Immature natural killer cell (primary cell): ENCODE measurements at places on chromosomes 4 and X. TPM values are rescaled to one million over a fixed set of nuclear protein-coding genes. Genes with fewer than 3 reads are reported as not detected.
A peak's percentile ranks its signal among the peaks of the same experiment; 100 is the strongest.

DNA sequence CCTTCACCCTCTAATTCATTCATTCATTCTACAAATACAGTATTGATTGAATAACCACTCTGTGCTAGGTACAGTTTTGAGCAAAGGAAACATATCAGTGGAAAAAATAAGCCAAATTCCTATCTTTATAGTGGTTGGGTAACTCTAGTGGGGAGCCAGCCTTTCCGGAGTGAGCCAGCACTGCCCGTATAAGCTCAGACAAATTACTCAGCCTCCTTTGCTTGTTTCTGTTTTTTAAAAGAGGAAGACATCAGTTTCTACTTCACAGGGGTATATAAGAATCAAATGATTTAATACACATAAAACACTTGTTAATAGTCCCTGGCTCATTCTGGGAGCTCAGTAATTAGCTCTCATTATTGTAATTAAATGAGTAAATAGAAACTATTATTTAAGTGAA, 238.2 kb upstream of the MAD2L1 start:
- no peak overlapping the region for H3K4me3 ChIP-seq
- no peak overlapping the region for H3K27ac ChIP-seq
- no peak for DNase-seq

Gene MAGEC3
- not detected for polyA plus RNA-seq

Gene GPRIN3
- polyA plus RNA-seq: 7.3 TPM

Gene HSD17B10
- polyA plus RNA-seq: 188 TPM

DNA sequence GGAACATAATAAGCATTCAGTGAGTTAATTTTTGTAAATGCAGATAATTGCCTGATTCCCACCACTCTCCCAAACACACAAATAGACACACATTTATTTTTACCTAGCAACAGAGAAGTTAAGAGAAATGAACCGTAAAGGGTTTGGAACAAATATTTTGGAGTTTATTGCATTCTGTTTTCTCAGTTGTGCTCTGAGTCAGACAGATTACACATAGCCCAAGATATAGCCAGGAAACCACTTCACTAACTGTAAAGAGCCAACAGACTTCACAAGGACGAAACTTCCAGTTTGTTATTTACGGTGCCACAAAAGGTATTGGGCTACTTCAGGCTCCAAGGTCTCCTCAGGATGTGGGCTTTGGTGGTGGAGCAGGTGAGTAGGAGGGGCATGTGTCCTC, 217.0 kb downstream of the BMPR1B start:
- DNase-seq: no peak
- H3K27ac ChIP-seq: no peak overlapping the region
- no peaks in the 10 kb centered on the region for H3K4me1 ChIP-seq
- no peak overlapping the region for H3K4me3 ChIP-seq

- no peaks in the 10 kb centered on the region for H3K27me3 ChIP-seq
- peaks cover 5% of the 10 kb centered on the region for H3K4me1 ChIP-seq
- no peak for DNase-seq
- H3K36me3 ChIP-seq: no peaks in the 10 kb centered on the region
- H3K4me3 ChIP-seq: no peak overlapping the region
Measured at GRCh38 chrX:119505945-119506344, 37.7 kb downstream of the SLC25A5 start.

GRCh38 chr4:168928346-168928745, 81.7 kb downstream of the CBR4 start:
- H3K27ac ChIP-seq: no peak overlapping the region
- peaks cover 48% of the 10 kb centered on the region for H3K36me3 ChIP-seq
- H3K4me3 ChIP-seq: no peak overlapping the region

Gene ZNF330
- polyA plus RNA-seq: 21.1 TPM

DNA sequence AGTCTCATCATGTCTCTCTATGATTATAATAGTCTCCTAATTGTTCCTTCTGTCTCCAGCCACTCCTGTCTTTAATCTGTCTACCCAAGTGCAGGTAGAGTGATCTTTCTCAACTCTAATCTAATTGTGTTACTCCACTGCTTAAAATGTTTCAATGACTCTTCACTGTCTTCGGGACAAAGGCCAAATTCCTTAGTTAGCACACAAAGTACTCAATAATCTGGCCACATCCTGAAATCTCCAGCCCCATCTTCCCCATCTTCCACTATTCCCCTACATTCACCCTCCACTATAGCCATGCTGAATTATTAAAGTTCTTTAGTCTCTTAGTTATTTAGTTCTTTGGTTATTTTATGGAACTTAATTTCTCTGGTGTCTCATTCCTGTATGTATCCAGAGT, 353.3 kb downstream of the OPHN1 start:
- H3K27ac ChIP-seq: no peak overlapping the region
- no peaks in the 10 kb centered on the region for H3K36me3 ChIP-seq
- no peak overlapping the region for H3K4me3 ChIP-seq
- peaks cover 1% of the 10 kb centered on the region for H3K27me3 ChIP-seq

GRCh38 chr4:109046471-109047201, 255.8 kb downstream of the COL25A1 start:
- H3K36me3 ChIP-seq: no peaks in the 10 kb centered on the region
- no peaks in the 10 kb centered on the region for H3K27me3 ChIP-seq
- DNase-seq: no peak
- no peaks in the 10 kb centered on the region for H3K4me1 ChIP-seq
- H3K27ac ChIP-seq: no peak overlapping the region

DNA sequence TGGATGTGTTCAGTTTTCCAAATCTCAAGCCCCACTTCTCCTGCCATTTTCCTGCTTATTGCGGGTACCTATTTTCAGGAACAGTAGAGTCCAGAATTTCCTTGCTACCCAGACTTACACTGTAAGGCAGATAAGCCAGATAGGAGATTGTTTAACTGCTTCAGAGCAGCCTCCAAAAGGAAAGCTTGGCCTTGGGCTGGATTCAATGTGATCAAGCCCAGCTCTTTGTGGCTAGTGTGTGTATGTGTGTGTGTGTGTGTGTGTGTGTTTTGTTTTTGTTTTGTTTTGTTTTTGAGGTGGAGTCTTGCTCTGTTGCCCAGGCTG, 34.0 kb downstream of the RNF175 start:
- no peak for DNase-seq
- no peaks in the 10 kb centered on the region for H3K36me3 ChIP-seq
- no peak overlapping the region for H3K27ac ChIP-seq
- no peak overlapping the region for H3K4me3 ChIP-seq

Gene SCML2
- polyA plus RNA-seq: 0.18 TPM

DNA sequence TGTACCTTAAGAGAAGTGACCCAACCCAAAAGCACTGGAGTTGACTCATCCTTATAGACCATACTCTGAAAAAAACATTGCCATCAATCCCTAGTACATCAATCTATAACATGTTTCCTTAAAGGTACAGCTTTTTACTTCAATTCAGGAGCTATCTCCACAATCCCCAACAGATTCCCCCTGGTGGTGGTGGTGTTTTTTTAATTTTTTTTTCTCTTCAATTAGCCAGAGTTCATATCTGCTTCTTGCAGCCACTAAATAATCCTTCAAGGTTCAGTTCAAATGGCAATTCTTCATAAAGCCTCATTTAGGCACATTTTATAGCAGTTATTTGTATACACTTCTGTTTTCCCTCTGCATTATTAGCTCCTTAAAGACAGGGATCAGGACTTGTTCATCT, 60.7 kb upstream of the KDR start:
- no peaks in the 10 kb centered on the region for H3K4me1 ChIP-seq
- H3K27me3 ChIP-seq: peaks cover 9% of the 10 kb centered on the region
- no peak overlapping the region for H3K4me3 ChIP-seq
- H3K27ac ChIP-seq: no peak overlapping the region
- H3K36me3 ChIP-seq: no peaks in the 10 kb centered on the region

DNA sequence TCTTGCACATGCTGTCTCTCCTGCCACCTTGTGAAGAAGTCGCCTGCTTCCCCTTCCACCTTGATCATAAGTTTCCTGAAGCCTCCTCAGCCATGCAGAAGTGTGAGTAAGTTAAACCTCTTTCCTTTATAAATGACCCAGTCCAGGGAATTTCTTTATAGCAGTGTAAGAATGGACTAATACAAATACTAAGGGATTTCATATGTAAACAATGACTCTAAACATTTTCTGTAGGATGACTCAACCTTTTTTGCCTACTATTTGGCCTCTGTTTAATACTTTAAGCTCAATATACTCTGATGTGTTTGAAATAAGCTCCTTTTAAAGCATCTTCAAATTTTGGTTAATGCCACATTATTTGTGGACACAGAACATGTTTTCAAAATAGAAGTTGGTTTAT, 813.5 kb upstream of the SLIT2 start:
- DNase-seq: no peak
- H3K27me3 ChIP-seq: no peaks in the 10 kb centered on the region
- no peak overlapping the region for H3K27ac ChIP-seq
- H3K4me3 ChIP-seq: no peak overlapping the region
- peaks cover 3% of the 10 kb centered on the region for H3K36me3 ChIP-seq

DNA sequence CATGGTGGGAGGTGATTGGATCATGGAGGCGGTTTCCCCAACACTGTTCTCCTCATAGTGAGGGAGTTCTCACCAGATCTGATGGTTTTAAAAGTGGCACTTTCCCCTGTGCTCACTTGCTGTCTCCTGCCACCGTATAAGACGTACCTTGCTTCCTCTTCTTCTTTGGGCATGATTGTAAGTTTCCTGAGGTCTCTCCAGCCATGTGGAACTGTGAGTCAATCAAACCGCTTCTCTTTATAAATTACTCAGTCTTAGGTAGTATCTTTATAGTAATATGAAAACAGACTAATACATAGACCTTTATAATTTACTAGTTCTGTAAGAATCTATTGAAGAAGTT, 82.5 kb upstream of the PITX2 start:
- no peak overlapping the region for H3K4me3 ChIP-seq
- DNase-seq: no peak

Gene OTC
- polyA plus RNA-seq: not detected

DNA sequence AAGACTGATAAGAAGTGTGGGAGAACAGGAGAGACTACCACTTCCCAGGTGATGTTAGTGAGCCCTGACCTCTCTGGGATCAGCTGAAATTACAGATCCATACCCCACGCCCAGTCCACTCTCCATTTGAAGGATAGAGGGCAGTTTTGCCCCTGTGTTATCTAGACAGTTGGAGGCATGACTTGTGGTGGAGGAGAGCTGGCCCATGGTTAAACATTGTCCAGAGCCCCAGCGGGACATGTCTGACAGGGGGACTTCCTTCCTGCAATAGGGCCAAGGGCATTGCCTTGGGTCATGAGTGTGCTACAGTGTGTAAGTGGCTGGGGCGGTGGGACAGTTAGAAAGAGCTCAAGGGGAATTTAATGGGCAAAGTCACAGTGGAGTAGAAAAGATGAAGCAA, 181.1 kb downstream of the MID1IP1 start:
- peaks cover 6% of the 10 kb centered on the region for H3K27me3 ChIP-seq
- DNase-seq: no peak
- H3K36me3 ChIP-seq: no peaks in the 10 kb centered on the region
- H3K4me1 ChIP-seq: no peaks in the 10 kb centered on the region

Gene ZNF157
- not detected for polyA plus RNA-seq

DNA sequence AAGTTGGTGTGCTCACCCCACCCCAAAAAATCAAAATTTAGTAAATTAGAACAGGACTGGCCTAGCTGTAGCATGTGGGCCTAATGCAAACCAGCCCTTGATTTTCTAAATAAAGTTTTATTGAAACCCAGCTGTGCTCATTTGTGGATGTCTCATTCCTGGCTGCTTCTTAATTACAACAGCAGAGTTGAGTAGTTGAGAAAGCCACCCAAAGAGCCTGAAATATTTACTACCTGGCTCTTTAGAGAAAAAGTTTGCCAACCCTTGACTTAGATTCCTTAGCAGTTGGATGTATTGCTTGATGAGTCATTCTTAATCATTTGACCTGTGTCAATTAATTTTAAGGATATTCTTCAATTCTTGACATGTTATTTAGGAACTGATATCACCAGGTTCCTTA, 168.3 kb upstream of the PUDP start:
- no peak for DNase-seq
- peaks cover 3% of the 10 kb centered on the region for H3K36me3 ChIP-seq
- H3K27ac ChIP-seq: no peak overlapping the region
- H3K4me3 ChIP-seq: no peak overlapping the region
- H3K4me1 ChIP-seq: no peaks in the 10 kb centered on the region
- no peaks in the 10 kb centered on the region for H3K27me3 ChIP-seq

Gene HTN1
- not detected for polyA plus RNA-seq

DNA sequence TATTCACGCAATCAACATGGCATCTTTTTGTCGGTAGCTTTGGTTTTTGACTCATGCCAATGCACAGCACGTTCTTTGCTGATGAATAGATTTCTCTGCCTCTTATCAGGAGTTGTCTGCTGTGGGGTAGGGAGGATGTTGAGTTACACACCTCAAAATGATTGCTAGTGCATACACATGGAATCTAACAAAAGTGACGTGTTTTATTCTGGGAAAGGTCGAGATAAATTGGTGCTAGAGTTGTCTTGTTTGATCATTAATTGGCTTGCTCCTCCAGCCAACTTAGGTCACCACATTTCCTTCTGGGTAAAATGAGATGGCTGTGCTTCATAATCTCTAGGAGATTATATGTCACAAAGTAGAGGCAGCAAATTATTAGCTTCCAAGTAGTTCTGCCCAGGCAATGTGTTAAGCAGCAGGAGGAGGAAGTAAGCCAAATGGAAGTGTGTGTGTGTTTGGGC, 3.9 kb downstream of the RAB9A start:
- no peak for DNase-seq
- no peaks in the 10 kb centered on the region for H3K36me3 ChIP-seq
- peak overlapping the region; percentile 87 for H3K4me3 ChIP-seq

DNA sequence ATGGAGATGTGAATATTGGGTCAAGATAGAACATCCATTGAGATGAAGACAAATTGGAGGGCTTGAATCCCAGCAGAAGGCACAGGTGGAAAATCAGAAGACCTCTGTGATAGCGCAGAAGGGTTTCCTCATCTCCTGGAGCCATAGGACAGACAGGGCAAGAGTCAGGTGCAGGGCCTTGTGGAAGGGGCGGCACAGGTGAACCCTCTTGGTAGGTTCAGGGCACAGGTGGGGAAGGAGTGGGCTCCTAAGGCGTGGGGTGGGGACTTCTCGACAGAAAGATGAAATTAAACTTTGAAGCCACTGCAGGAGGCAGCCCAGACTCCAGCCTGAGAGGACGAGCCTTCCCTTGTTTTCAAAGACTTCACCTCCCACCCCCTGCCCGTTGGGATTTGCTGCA, 9.3 kb upstream of the RGS12 start:
- no peaks in the 10 kb centered on the region for H3K36me3 ChIP-seq
- no peak overlapping the region for H3K4me3 ChIP-seq
- H3K27ac ChIP-seq: no peak overlapping the region
- H3K27me3 ChIP-seq: peaks cover 7% of the 10 kb centered on the region
- no peaks in the 10 kb centered on the region for H3K4me1 ChIP-seq
- DNase-seq: no peak

Gene PDGFC
- 0.09 TPM for polyA plus RNA-seq

Gene ASB5
- polyA plus RNA-seq: not detected
